Amniotic epithelial cell (primary cell): ENCODE measurements at places on chromosomes 1 and 21.

- no peak for DNase-seq
Observed at GRCh38 chr1:100735244-100735643, 15.7 kb downstream of the VCAM1 start.

DNA sequence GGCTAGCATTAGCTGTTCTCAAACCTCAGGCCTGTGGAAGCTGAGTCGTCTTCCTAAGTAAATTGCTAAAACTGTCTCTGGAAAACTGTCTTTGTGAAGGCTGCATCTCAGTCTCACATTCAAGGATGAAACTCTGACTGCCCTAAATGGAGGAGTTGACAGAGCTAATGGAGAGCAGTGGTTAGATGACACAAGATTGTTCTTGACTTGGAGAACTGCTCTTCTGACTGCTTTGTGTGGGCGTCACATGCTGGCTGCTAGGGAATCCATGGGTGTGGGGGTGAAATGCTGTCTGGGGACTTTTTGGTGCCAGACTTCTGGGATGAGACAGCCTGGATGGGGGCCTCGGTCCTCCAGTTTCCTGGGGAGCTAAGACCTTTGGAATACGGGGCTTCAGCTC lies 24.5 kb upstream of the TSPAN2 start:
- DNase-seq: no peak

GRCh38 chr1:109040989-109041620 lies 797 bp downstream of the WDR47 start:
- no peak for DNase-seq

- DNase-seq: peak; percentile 29
Observed at GRCh38 chr21:35086357-35086756, 37.3 kb upstream of the RUNX1 start.

- DNase-seq: no peak
Observed at GRCh38 chr1:230366504-230366915, 59.6 kb downstream of the PGBD5 start.

DNA sequence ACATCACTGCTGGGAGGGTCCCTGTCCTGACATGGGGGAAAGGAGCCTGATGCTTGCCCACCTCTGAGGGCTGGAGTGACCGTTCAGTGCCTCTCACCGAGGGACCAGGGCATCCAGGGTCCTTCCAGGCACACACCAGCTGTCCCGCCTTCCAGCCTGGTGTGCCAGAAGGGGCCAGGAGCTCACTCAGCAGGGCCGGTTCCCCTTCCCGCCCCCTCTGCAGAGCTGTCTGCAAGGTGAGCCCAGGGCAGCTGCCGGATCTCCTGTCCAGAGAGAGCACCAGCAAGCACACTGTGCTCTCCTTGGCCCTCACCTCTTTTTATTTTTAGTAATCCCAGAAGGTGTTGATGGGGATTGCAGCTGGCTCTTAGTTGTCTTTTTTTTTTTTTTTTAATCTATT lies 16.9 kb downstream of the H6PD start:
- no peak for DNase-seq

- no peak for DNase-seq
Observed at GRCh38 chr1:113058941-113059706, 13.9 kb upstream of the LRIG2 start.

DNA sequence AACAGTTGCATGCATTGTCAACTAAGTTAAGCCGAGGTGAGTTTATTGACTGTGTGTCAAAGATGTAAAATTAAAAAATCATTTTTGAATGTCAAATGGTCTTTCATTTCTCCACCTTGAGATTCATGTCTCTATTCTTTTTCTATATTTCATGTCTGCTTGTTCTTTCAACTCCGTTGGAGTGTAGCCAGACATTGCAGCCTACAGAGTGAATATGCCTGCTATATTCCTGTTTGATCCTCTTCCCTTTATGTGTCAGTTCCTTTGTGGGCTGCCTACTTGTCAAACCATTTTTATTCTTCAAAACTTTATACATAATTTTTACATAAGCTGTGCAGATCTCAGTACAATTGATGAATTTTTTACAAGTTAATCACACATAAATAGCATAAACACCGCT lies 1325.8 kb upstream of the PRMT6 start:
- no peak for DNase-seq

GRCh38 chr1:21287905-21288514 lies 2.3 kb downstream of the ECE1 start:
- no peak for DNase-seq

DNA sequence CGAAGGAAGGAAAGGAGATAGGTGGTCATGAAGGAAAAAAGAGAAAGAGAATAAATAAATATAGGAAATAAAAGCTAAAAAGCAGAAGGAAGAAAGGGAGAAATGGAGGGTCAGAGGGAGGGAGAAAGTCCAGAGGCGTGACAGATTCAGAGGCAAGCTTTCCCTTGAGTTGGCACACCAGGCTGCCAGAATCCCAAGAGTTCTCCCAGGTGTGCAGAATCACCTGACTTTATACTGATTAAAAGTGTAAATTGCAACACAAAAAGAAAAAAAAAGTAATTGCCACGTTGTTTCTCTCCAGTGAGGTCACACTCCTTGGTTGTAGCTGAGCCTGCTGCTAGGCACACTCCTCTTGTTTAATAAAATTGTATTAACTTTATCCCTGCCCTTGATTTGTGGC lies 669.9 kb upstream of the PKN2 start:
- no peak for DNase-seq

- DNase-seq: no peak
Observed at GRCh38 chr1:40806731-40807695, 23.4 kb downstream of the KCNQ4 start.

DNA sequence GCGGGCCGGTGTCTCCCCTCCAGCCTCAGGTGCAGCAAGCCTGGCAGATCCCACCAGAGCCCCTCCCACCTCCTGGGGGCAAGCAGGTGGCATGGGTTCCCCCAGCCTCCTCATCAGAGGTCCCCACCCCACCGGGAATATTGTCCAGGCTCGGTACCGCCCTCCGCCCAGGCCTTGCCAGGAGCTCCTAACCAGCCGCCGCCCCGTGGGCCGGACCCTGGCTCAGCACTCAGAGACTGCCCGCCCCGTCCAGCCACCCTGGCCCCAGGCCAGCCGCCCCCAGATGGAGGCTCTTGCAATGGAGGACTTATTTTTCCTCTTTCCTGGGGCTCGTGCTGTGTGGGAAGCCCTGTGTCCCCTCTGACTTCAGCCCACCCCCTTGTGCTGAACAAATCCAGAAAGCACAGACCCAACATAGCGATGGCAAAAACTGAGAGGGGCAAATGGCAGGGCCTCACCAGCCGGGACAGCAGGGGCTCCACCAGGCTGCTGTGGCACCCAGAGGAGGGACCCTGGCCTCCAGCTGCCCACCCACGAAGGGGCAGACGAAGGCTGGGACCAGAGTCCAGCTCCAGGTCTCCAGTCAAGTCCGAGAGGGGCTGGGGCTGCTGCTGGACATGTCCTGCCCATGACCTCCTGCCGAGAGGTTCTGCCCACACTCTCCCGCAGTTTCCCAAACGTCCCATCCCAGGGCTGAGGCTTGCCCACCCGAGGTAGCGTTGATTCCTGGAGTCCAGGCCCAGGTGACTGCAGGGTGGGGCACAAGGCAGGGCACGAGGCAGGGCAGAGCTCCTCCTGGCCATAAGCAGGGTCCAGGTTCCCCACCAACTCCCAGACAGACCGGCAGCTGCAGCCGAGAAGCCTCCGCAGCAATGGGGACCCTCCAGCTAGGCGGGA lies 7.5 kb downstream of the MEGF6 start:
- DNase-seq: no peak

DNA sequence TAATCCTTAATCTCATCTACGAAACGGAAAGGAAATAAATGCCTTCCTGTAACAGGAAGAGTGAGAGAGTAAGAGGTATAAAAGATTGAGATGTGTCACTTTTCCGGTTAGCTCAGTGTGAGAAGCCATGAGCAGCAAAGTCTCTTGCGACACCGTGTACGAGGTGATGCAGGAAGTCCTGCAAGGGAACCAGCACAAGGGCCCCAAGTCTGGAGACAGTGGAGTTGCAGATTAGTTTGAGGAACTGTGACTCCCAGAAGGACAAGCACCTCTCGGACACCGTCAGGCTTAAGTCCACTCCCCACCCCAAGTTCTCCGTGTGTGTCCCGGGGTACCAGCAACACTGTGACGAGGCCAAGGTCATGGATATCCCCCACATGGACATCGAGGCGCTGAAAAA lies 592.3 kb upstream of the ADGRL2 start:
- DNase-seq: no peak

DNA sequence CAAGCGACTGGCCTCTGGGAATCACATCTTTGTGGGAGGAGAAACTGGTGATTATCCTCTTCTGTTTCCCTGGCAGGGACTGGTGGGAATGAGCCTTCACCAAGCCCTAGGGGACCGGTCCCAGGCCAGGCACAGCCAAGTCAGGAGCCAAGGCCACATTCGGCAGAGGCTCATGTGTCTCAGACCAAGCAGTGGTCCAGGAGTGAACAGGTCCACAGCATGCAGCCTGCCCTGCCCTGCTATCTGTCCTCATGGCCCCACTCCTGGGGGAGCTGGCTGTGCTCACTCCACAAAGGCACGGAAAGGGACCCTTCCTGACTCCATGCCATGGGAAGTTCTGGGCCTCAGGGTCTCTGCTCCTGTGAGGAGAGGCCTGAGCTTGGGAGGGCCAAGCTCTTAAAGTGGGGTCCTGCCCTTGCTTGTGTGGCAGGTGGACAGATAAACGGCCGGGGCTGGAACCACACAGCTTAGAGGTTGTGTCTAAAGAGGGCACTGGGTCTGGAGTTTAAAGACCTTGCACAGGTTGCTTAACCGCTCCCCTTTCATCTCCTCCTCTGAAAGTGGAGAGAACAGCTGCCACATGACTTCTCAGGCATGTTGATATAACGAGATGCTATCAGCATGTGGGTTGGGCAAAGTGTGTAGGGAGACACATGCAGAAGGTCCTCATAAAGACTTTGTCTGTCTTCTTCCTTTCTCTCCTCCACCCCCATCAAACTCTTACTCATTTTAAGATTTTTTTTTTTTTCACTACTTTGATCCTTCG lies 57.5 kb downstream of the CASQ2 start:
- peak; percentile 27 for DNase-seq

DNA sequence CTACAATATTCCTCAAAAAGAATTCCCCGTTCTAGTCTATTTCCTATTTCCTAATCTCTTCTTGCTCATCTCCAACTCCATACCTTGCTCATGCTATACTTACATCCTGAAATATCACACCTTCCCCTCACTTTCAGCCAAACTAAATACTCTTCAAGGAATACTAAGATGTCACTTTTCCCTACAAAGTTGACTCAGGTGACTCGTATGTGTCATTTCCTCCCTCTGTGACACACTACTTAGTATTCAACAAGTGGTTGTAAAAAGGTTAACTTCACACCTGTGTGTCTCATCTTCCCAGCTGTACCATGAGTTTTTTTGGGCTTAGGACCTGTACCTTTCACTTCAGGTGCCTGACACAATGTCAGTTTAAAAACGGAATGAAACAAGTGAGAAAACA lies 81.9 kb upstream of the LBR start:
- DNase-seq: no peak

DNA sequence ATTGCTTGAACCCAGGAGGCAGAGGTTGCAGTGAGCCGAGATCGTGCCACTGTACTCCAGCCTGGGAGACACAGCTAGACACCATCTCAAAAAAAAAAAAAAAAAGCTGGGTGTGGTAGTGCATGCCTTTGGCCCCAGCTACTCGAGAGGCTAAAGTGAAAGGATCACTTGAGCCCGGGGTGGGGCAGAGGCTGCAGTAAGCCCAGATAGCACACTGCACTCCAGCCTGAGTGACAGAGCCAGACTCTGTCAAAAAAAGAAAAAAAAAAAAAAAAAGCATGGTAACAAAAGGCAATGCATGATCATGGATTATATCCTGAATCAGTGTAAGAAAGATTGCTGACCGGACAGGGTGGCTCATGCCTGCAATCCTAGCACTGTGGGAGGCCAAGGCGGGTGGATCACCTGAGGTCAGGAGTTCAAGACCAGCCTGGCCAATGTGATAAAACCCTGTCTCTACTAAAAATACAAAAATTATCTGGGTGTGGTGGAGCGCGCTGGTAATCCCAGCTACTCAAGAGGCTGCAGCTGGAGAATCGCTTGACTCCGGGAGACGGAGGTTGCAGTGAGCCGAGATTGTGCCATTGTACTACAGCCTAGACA lies 76.3 kb downstream of the RUSC1 start:
- no peak for DNase-seq

GRCh38 chr1:66374561-66375111 lies 159.3 kb upstream of the SGIP1 start:
- peak; percentile 94 for DNase-seq

DNA sequence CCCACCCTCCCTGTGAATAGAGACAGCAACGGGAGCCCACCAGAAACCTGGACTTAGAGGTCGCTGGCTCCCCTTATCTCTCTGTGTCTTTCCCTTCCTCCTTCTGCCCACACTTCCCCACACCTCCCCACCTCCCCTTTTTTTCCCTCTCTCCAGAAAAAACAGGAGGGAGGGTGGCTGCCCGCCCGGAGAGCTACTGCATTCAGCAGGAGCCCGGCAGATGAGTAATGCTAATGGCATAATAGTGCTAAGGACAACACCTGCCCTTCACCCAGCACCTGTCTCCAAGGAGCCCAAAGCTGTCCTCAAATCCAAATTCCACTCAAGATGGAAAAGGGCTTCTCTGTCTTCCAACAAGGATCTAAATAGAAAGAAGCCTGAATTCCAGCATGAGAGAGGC lies 11.4 kb upstream of the PRELP start:
- DNase-seq: no peak

DNA sequence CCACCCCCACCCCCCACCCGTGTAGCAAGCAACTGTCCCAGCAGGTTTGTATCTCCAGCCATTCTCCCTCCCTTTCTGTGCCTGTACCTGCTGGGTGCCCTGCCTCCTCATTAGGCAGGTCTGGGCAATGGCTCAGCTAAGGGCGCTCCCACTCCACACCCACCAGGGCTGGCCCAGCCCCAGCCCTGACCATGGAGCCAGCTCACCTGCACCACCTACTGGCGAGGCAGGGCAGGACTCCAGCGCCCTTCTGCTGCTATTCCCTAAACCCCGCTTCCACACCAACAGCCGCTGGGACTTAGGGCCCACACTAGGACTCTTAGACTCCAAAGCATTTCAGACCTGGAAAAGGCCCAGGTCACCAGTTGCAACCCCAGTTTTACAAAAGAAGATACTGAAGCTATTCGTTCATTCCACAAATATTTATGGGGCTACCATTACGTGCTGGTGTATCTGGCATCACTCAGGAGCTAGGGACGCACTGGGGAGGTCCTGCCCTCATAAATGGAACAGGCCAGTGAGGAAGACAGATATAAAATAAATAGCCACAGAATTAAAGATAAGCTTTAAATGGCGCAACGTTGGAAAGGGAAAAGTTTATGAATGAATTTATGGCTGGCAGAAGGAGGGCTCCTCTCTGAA lies 24.0 kb downstream of the PGLYRP3 start:
- peak; percentile 2 for DNase-seq

DNA sequence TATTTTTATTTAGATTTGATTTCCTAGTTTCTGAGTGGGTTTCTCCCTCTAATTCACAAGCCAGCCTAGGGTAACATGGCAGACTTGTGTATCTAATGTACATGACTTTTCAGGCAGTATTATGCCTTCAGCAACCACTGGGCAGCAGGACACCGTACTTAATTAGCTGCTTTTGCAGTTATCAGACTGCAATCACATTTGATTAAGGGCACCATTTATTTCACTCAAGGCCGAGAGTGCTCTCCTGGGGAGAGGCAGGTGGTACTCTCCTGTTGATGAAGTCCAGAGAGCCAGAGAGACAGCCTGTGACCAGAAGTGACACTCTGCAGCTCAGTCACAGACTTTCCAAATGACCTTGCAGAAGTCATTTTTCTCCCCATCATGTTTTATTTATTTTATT lies 18.7 kb downstream of the CYYR1 start:
- DNase-seq: no peak
